ENCODE measurements at places on chromosomes 5 and 9.

- peaks cover 4% of the 10 kb centered on the region for H3K27me3 ChIP-seq
- H3K27ac ChIP-seq: no peak overlapping the region
- H3K36me3 ChIP-seq: no peaks in the 10 kb centered on the region
- H3K4me1 ChIP-seq: peaks cover 4% of the 10 kb centered on the region
- no peak overlapping the region for H3K4me3 ChIP-seq
- DNase-seq: no peak
Observed at GRCh38 chr5:150159741-150160179, 4.1 kb upstream of the PDGFRB start.

- H3K4me3 ChIP-seq: no peak overlapping the region
- H3K4me1 ChIP-seq: no peaks in the 10 kb centered on the region
- H3K27me3 ChIP-seq: no peaks in the 10 kb centered on the region
- DNase-seq: no peak
Observed at GRCh38 chr5:82679660-82680059, 397.5 kb downstream of the TMEM167A start.

- no peaks in the 10 kb centered on the region for H3K4me1 ChIP-seq
- no peak for DNase-seq
- H3K27me3 ChIP-seq: peaks cover 3% of the 10 kb centered on the region
- H3K4me3 ChIP-seq: peak overlapping the region; percentile 43
Observed at GRCh38 chr9:130268521-130269211, 3.1 kb downstream of the HMCN2 start.

GRCh38 chr5:61098251-61098995, 63.8 kb downstream of the SMIM15 start:
- no peak overlapping the region for H3K4me3 ChIP-seq
- H3K27ac ChIP-seq: no peak overlapping the region
- no peak for DNase-seq
- H3K4me1 ChIP-seq: no peaks in the 10 kb centered on the region
- H3K27me3 ChIP-seq: no peaks in the 10 kb centered on the region

DNA sequence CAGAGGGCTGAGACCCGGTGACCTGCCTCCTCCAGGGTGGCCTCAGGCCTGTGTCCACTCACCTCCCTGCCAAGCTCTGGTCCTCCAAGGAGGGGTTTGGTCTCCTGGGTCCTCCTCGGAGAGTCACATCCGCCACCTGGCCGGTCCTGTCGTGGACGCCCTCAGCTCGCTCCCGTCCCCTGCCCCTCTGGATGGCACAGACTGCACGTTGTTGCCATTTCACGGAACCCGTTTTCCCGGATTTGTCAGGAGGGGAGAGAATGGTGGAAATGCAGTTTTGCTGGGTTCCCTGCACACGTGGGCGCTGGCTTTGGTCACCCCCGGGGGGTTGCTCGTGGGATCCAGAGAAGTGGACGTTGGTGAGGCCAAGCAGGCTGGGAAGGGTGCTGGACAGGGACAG, 62.7 kb downstream of the RXRA start:
- no peaks in the 10 kb centered on the region for H3K4me1 ChIP-seq
- H3K27me3 ChIP-seq: no peaks in the 10 kb centered on the region
- H3K27ac ChIP-seq: no peak overlapping the region
- DNase-seq: no peak
- H3K4me3 ChIP-seq: no peak overlapping the region
- H3K36me3 ChIP-seq: peaks cover 2% of the 10 kb centered on the region

GRCh38 chr5:67206929-67207328, 10.3 kb upstream of the CD180 start:
- H3K27ac ChIP-seq: no peak overlapping the region
- DNase-seq: no peak
- no peaks in the 10 kb centered on the region for H3K4me1 ChIP-seq
- no peaks in the 10 kb centered on the region for H3K27me3 ChIP-seq
- H3K36me3 ChIP-seq: no peaks in the 10 kb centered on the region

GRCh38 chr5:83509540-83509939, 38.0 kb downstream of the VCAN start:
- no peak for DNase-seq
- no peaks in the 10 kb centered on the region for H3K27me3 ChIP-seq
- H3K4me3 ChIP-seq: no peak overlapping the region
- H3K4me1 ChIP-seq: no peaks in the 10 kb centered on the region
- peaks cover 38% of the 10 kb centered on the region for H3K36me3 ChIP-seq
- H3K27ac ChIP-seq: no peak overlapping the region

GRCh38 chr9:129608561-129609481, 12.1 kb downstream of the C9orf50 start:
- no peaks in the 10 kb centered on the region for H3K27me3 ChIP-seq
- H3K4me3 ChIP-seq: 0 out of 3 replicates have a peak overlapping the region, but pooled peaks have one; percentile 40
- no peaks in the 10 kb centered on the region for H3K36me3 ChIP-seq
- no peak for DNase-seq

GRCh38 chr5:120706877-120707276, 242.8 kb downstream of the PRR16 start:
- H3K27ac ChIP-seq: no peak overlapping the region
- H3K27me3 ChIP-seq: peaks cover 7% of the 10 kb centered on the region
- no peak overlapping the region for H3K4me3 ChIP-seq
- H3K4me1 ChIP-seq: peaks cover 2% of the 10 kb centered on the region
- DNase-seq: no peak
- H3K36me3 ChIP-seq: peaks cover 22% of the 10 kb centered on the region

DNA sequence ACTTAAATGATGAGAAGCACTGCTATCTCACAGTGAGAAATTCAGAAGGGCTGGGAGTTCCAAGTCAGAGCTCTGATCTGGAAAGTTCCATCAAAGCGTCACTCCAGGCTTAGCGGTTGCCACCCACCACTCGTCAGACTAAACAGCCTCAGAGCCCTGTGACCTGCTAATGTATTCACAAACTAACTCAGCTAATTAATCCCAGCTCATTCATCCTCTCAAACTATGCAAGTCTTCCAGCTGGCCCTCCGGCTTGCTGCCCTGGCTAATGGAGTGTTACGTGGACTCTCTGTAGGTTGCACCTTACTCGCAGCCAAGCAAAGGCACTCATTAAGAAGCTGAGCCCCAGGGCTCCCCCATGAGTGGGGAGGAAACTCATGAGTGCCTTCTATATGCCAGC, 82.2 kb upstream of the GABRP start:
- DNase-seq: no peak
- no peaks in the 10 kb centered on the region for H3K4me1 ChIP-seq
- no peaks in the 10 kb centered on the region for H3K36me3 ChIP-seq
- no peak overlapping the region for H3K4me3 ChIP-seq
- no peaks in the 10 kb centered on the region for H3K27me3 ChIP-seq
- H3K27ac ChIP-seq: no peak overlapping the region

GRCh38 chr5:83097689-83098231, 20.4 kb downstream of the XRCC4 start:
- H3K27me3 ChIP-seq: no peaks in the 10 kb centered on the region
- peaks cover 3% of the 10 kb centered on the region for H3K4me1 ChIP-seq
- H3K36me3 ChIP-seq: peaks cover 14% of the 10 kb centered on the region
- no peak overlapping the region for H3K4me3 ChIP-seq
- H3K27ac ChIP-seq: no peak overlapping the region
- no peak for DNase-seq

DNA sequence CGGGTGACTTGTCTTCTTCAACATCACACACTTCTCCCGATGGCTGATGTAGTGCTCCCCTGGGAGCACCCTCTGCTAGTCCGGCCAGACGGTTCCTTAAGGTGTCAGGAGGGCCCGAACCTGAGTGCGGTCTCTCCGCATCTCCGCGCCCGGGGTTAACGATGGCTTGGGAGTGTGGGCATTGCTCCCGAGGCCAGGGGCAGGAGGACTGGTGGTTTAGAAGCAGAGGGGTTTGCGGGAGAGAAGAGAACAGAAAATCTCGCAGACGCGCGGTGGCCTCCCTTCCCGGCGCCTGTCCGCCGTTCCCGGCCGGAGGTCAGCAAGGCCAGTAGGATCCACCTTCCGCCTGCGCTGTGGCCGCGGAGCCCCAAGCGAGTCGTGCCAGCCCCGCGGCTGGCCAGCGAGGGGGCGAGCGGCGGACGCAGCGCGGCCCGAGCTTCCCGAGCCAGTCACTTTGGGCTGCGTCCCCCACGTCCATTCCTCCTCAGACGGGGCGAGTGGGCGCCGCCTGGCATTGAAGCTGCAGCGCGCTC, 700 bp downstream of the CDO1 start:
- H3K4me1 ChIP-seq: no peaks in the 10 kb centered on the region

- H3K36me3 ChIP-seq: no peaks in the 10 kb centered on the region
- H3K27me3 ChIP-seq: no peaks in the 10 kb centered on the region
- no peak overlapping the region for H3K4me3 ChIP-seq
- no peak overlapping the region for H3K27ac ChIP-seq
Observed at GRCh38 chr5:88805151-88805784, 77.7 kb downstream of the MEF2C start.

DNA sequence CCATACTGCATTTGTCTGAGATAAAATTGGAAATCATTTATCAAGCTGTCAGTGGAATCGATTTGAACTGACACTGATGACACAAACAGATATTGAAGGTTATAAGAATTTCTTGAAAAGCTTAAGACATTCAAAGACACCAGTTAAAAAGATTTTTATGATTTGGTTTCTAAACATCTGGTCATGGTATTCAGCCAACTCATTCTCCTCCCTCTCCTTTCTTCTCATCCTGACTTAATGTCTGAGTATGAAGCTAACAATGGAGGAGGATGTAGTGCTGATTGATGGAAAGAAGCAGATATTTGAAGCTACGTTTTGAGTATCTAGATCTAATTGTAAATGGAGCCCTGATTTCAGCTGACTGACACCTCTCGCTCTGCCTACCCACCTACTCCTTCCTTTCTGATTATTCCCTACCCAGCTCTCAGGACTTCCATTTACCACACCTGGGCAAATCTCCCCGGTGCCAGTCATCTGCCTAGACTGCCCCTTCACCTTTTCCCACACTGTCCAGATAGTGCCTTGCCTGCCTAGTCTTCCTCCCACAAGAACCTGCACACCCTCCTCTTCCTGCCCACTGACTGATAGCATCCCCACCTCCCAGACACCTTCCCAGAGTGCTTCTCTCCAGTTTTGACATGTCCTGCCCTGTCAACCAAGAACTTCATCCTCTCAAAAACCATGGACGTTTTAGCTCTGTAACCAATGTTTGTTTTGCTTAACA, 20.7 kb upstream of the LIFR start:
- no peaks in the 10 kb centered on the region for H3K27me3 ChIP-seq
- H3K36me3 ChIP-seq: no peaks in the 10 kb centered on the region
- no peaks in the 10 kb centered on the region for H3K4me1 ChIP-seq
- H3K27ac ChIP-seq: no peak overlapping the region

GRCh38 chr9:95870352-95870751, 5.1 kb upstream of the ERCC6L2 start:
- 0 out of 2 replicates have a peak, but pooled peaks cover 3% of the 10 kb centered on the region for H3K36me3 ChIP-seq
- no peak overlapping the region for H3K4me3 ChIP-seq
- H3K27me3 ChIP-seq: no peaks in the 10 kb centered on the region
- DNase-seq: no peak

GRCh38 chr9:11141357-11141756, 528.6 kb upstream of the PTPRD start:
- no peaks in the 10 kb centered on the region for H3K27me3 ChIP-seq
- H3K36me3 ChIP-seq: no peaks in the 10 kb centered on the region
- no peak overlapping the region for H3K27ac ChIP-seq
- no peak for DNase-seq
- H3K4me3 ChIP-seq: no peak overlapping the region

GRCh38 chr9:18829873-18830272, 203.1 kb downstream of the SAXO1 start:
- DNase-seq: no peak
- no peaks in the 10 kb centered on the region for H3K4me1 ChIP-seq
- H3K27me3 ChIP-seq: no peaks in the 10 kb centered on the region
- H3K36me3 ChIP-seq: no peaks in the 10 kb centered on the region
- no peak overlapping the region for H3K4me3 ChIP-seq

GRCh38 chr5:130529511-130530485, 625.5 kb downstream of the CHSY3 start:
- H3K27me3 ChIP-seq: no peaks in the 10 kb centered on the region
- DNase-seq: no peak
- no peaks in the 10 kb centered on the region for H3K36me3 ChIP-seq
- H3K4me1 ChIP-seq: no peaks in the 10 kb centered on the region
- no peak overlapping the region for H3K27ac ChIP-seq

DNA sequence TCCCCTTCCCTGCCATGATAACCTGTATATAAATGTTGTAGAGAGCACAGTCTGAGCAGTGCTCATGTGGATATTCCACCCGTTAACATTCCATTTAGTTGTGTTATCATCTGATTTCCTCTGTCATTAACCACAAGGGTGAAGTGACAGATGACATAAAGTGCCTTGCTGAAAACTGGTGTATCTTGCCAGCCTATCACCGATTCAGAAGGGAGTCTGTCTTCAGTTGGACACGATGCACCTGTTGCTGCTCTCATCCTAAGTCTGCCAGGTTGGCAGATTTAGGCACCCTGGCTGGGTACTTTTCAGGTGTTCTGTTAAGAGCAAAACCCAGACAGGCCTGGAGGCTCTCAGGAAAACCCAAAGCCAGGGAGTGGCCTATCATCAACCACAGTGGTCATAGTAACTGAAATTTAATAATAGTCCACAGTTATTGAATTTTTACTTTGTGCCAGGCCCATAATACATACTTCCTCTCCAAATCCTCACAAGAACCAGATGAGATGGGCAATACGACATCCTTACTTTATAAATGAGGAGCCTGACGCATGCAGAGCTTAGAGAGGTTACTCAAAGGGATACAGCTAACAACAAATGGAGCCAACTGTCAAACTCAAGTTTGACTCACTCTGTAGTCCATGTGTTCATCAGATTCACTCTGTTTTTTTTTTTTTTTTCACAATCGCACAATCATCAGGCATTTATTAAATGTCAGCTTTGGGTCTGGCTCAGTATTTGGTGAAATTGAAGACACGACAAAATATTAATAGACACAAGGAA, 100.7 kb upstream of the SPRY4 start:
- H3K4me1 ChIP-seq: peaks cover 8% of the 10 kb centered on the region
- no peak for DNase-seq
- H3K4me3 ChIP-seq: no peak overlapping the region
- no peaks in the 10 kb centered on the region for H3K36me3 ChIP-seq

- H3K36me3 ChIP-seq: no peaks in the 10 kb centered on the region
- no peaks in the 10 kb centered on the region for H3K27me3 ChIP-seq
- H3K27ac ChIP-seq: no peak overlapping the region
- no peak overlapping the region for H3K4me3 ChIP-seq
- no peak for DNase-seq
Observed at GRCh38 chr5:69078921-69079540, 14.8 kb upstream of the SLC30A5 start.

DNA sequence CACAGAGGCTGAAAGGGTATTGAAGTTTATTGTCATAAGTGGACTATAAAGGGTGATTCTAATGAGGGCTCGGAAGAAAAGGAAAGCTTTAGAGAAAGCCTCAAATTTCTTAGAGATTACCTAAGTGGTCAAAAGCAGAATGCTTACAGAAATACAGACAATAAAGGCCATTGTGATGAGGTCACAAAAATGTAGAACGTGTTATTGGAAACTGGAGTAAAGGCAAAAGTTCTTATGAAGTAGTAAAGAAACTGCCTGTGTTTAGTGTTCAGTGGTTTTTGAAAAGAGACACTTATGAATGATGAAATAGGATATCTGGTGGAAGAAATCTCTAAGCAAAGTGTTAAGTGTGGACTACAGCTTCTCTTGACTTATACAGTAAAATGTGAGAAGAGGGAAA, 726.9 kb downstream of the DNAH5 start:
- no peak overlapping the region for H3K27ac ChIP-seq
- no peaks in the 10 kb centered on the region for H3K27me3 ChIP-seq
- no peak overlapping the region for H3K4me3 ChIP-seq
- no peaks in the 10 kb centered on the region for H3K36me3 ChIP-seq
- no peak for DNase-seq

GRCh38 chr5:72167804-72168203, 60.5 kb downstream of the MAP1B start:
- H3K36me3 ChIP-seq: peaks cover 2% of the 10 kb centered on the region
- H3K27ac ChIP-seq: no peak overlapping the region
- no peaks in the 10 kb centered on the region for H3K27me3 ChIP-seq
